ENCODE measurements at places on chromosomes 11 and 22.

- no peak for DNase-seq
Measured at GRCh38 chr11:114058026-114058706, 1.3 kb upstream of the ZBTB16 start.

- no peak for DNase-seq
Measured at GRCh38 chr22:20656516-20656901, 117.4 kb upstream of the SERPIND1 start.

DNA sequence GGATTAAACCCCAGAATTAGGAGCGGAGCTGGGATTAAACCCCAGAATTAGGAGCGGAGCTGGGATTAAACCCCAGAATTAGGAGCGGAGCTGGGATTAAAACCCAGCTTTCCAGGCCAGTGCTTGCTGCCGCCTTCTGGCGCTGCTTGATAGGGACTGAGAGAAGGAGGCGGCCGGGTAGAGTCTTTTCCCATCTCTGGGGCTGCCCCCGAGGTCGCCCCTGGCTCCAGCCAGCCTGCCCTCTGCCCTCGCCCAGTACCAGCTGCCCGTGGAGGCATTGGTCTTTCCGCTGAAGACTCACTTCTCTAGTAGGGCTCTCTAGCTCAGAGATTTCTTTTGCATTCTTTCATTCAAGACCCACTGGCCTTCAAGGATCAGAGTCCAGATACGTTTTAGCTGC is 5.2 kb downstream of the TRMU start:
- no peak for DNase-seq

DNA sequence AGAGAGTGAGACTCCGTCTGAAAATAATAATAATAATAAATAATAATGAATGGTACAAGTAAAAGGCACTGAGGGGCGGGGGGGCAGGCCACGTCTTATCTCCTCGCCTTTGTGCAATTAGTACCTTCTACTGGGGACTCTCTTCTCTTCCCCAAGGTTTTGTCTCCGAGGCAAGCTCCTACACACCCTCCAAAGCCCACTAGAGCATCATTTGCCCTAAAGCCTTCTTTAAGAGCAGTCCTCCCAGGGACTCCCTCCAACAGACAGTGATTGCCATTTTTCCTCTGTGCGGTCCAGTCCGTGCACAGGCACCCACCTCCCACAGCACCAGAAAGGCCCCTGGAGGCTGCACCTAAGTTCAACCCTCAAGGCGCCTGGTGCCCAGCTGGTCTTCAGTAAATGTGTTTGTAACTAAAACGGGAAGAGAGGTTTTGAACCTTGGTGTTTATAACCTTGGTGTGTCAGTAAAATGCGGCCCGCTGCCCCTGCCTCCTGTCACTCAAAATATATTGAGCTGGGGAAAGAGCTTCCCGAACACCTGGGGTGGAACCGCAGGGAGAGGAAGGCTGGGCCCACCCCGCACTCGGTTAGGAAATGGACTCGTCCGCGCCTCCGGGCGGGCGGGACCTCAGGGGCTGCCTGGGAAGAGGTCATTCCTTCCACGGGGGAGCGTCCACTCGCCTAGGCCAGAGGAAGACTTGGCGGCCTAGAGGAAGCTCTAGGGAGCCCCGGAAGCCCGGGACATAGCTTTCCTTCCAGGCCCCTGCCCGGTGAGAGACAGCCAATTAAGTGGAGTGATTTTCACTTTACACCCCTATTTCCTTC is 4.7 kb upstream of the KDELR3 start:
- no peak for DNase-seq

GRCh38 chr11:66042996-66043906 is 5.7 kb downstream of the GAL3ST3 start:
- no peak for DNase-seq

GRCh38 chr11:44693654-44694119 is 33.1 kb upstream of the TSPAN18 start:
- no peak for DNase-seq

DNA sequence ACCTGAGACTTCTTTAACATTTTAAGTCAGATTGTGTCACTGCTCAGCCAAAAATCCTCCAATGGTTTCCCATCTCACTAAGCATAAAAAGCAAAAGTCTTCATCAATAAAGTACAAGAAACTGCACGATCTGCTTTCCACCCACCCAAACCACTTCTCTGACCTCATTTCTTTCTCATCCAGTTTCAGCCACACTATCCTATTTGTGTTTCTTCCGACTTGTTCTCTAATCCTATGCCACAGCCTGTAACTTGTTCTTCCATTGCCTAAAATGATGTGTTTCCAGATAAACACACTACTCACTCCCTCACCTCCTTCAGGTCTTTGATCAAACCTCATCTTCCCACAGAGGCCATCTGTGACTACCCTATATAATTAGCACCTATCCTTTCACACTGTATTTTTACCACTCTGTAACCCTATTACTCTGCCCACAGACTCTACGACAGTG is 28.4 kb downstream of the ARHGAP32 start:
- no peak for DNase-seq

DNA sequence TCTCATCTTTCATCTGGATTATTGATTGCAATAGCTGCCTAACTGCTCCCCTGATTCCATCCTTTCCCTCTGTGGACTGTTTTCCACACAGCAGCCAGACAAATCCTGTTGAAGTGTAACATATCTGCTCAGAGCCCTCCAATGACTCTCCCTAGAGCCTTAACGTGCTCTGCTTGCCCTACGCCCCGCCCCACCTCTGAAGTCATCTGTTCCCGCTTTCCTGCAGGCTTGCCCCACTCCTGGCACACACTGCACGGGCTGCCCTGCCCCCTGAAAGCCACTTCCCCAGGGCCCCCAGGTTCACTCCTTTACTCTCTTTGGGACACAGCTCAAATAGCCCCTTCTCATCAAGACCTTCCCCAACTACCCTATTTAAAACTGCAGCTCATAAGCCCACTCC is 59.5 kb downstream of the NECTIN1 start:
- no peak for DNase-seq
